ENCODE measurements at places on chromosomes 2 and 18.

DNA sequence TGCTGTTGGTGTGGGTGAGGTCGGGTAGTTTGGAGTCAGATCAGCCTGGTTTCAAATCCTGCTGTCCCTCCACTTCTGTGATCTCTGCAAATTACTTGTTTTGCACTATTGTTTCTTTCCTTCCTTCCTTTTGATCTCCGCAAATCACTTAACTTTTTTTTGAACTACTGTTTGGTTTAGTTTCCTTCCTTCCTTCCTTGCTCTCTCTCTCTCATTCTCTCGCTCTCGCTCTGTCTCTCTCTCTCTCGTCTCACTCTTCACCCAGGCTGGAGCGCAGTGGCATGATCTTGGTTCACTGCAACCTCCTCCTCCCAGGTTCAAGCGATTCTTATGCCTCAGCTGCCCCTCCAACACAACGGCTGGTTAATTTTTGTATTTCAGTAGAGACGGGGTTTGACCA, 141.6 kb upstream of the ITGA6 start:
- DNase-seq: no peak

DNA sequence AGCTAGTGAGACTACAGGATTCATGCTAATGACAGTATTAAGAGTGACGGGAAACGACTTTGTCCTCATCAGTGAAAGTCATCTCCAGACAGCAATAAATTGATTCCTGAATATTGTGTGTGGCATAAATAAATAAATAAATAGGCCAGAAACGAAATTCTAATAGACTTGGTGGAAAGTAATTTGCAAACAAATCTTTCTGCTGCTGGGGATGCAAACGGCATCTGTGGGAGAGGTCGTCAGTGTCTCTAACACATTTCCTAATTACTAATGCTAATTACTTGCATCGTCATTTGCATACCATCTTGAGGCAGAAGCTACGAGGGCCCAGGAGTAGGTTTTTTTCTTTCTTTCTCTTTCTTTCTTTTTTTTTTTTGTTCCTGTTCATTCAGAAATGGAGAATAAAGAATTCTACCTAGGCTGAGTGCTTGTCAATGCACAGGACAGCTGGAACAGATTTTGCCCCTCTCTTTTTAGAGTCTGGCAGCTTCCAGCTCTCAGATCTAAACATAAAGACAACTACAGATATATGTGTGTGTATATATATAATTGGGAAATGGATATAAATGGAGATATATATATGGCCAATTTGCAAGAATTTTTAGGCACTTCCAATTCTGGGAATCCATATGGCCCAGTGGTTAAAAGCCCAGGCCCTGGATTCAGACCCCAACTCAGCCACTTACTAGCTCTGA, 75.1 kb downstream of the SPP2 start:
- DNase-seq: no peak

GRCh38 chr2:166499281-166499680, 5.2 kb upstream of the SCN7A start:
- no peak for DNase-seq

DNA sequence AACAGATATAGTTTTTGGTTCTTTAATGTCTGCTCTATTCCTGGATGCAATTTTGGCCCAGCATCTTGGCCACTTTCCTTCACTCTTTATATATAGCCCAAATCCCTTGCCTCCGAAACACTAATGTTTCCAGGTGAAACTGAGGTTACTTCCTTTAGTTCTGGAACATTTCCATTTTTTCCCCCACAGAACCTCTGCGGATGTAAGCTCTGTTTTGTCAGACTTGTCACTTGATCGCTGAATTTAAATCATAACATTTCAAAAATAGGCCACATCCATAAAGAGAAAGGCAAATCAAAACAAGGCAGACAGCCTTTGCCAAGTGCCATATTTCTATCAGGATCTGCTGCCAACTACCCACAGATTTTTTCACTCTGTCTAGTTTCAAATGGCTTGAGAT, 115.1 kb downstream of the ANKRD44 start:
- no peak for DNase-seq

DNA sequence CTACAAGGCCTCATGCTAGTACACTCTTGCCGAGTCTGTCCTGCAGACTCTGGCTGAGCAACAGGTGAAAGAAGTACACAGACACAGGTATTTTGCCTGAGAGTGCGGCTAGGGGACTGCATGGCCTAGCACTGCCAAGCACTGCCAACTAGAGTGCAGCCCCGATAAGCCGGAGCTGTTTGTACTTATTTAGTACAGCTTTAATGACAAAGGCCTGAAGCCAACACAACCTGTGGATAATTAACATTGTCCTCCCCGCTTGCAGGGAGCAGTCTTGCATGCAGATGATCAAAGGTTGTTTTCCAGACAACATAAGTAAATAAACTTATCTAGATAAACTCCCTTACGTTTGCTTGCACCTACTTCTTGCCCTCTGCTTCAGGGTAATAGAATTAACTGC, 63.7 kb upstream of the MMADHC start:
- DNase-seq: no peak

- peak; percentile 17 for DNase-seq
Measured at GRCh38 chr2:208359632-208359986, 47.0 kb upstream of the PTH2R start.

GRCh38 chr18:13464432-13465123, 246.0 kb downstream of the LDLRAD4 start:
- no peak for DNase-seq

DNA sequence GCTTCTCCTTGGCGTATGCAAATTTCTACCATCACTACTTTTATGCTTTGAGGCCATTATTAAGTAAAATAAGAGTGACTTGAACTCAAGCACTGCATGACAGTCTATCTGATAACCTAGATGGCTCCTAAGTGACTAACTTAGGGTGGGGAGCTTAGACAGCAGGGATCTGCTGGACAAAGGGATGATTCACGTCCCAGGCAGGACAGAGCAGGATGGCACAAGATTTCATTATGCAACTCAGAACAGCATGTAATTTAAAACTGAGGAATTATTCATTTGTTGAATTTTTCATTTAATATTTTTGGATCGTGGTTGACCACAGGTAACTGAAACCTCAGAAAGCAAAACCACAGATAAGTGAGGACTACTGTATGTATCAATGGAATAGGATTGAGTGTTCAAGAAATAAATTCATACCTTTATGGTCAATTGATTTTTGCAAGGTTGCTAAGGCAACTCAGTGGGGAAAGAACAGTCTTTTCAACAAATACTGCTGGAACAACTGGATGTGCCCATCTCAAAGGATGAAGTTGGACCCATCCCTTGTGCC, 115.3 kb downstream of the MBD2 start:
- no peak for DNase-seq

DNA sequence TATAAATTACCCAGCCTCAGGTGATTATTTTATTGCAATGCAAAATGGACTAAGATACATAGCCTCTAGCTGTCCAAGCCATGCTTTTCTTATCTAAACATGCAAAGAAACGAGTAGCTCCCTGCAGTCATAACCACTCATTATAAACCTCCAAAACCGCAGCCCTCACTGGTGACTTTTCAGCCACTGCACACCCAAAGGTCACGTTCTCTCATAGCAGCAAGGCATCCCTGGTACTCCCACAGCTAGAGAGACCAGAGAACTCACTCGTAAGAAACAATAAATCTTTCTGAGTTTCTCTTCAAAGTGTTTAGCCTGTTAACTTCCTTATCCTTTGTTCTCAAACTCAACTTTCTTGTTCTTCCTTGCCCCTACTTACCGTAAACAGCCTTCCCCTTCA, 28.5 kb upstream of the RALBP1 start:
- no peak for DNase-seq

DNA sequence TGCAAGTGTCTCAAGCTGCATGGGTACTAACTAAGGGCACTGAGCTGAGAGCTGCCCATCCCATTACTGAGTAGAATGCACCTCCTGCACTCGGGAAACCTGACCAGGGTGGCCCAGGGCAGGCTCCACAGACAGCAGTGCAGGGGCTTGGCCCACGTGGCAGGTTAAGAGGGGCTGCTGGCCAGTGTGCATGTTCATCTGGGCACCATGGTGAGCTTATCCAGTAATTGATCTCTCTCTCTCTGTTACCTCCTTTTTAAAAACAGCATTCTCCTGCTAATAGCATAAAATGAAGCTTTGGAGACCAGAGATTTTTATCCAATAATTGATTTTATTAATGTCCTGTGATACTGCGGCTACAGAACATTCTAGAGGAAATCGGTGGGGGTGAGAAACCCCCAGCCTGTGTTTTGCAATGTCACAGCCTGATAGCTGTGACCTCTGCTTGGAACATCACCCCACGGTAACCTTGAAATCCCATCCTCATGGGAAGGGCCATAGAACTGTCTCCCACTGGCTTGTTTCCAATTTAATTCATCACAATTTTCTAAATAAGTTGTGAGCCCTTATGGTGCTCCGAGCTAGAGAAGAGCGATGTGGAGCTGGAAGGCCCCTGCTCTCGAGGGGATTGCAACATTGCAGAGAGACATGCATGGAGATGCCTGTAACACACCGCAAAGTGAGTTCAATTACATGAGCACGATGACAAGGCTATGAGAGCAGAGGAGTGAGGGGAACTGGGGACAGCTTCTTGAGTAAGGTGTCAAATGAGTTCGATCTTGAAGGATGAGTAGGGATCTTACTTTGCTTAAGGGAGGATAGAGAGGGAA, 143.8 kb downstream of the GALNT14 start:
- no peak for DNase-seq

DNA sequence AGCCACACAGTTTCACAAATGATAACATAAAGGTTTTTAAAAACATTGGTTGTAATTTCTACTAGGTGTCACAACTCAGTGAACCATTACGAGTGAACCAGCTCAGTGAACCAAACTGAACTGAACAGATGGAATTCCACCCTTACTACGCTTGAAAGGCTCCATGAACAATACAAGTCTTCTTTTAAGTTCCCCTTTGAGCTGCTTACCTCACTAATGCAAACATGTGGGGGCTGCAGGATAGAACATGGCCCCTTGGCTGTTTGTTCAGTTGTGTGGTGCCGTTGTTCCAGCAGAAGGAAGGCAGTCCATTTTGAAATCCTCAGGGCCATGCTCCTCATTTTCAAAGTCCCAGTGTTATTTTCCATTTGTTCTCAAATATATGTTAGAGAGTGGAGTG, 30.7 kb upstream of the KLHL14 start:
- no peak for DNase-seq

GRCh38 chr2:195493416-195493815, 163.6 kb upstream of the SLC39A10 start:
- DNase-seq: no peak

GRCh38 chr2:228417526-228417925, 236.0 kb upstream of the SPHKAP start:
- DNase-seq: no peak

- DNase-seq: no peak
Measured at GRCh38 chr2:174833737-174834136, 69.5 kb upstream of the CHRNA1 start.

GRCh38 chr2:128365217-128365905, 46.7 kb upstream of the HS6ST1 start:
- DNase-seq: no peak

DNA sequence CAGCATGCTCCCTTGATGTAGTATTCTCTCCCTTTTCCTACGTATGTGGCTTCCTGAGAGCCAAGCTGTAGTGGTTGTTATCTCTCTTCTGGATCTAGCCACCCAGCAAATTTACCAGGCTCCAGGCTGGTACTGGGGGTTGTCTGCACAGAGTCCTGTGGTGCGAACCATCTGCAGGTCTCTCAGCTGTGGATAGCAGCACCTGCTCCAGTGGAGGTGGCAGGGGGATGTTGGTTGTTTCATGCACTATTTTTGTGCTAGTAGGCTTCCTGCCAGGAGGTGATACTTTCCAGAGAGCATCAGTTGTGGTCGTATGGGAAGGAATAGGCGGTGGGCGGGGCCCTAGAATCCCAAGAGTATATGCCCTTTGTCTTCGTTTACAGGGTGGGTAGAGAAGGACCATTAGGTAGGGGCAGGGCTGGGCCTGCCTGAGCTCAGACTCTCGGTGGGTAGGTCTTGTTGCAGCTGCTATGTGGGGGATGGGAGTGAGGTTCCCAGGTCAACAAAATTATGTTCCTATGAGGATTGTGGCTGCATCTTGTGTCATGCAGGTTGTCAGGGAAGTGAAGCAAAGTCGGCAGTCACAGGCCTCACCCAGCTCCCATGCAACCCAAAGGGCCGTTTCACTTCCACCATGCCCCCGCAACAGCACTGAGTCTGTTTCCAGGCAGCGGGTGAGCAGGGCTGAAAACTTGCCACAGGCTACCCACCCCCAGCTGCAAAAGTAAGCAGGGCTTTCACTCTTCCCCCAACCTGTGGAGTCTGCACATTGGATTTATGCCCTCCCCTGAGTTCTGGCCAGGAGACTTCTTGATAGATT, 1139.5 kb downstream of the BCL11A start:
- DNase-seq: no peak

GRCh38 chr2:46342566-46343315, 45.5 kb downstream of the EPAS1 start:
- DNase-seq: no peak

Data from frontal cortex (tissue), 4 donors.